ENCODE measurements at places on chromosomes 5 and 9.
A peak's percentile ranks its signal among the peaks of the same experiment; 100 is the strongest.

DNA sequence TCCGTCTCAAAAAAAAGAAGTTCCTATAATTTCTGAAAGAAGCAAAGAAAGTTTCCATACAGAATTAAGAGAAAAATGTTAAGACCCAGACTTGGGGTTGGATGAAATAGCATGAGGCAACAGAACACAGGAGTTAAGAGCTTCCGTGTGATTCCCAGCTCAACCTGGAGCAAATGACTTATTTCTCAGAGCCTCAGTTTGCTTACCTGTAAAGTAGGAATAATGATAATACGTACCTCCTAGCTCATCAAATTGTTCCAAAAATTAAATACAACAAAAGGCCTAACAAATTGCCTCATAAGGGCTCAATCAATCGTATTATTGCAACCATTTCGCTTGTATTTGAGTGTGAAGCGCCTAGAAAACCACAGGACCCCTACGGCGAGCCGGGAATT lies 600 bp upstream of the GPR107 start:
- DNase-seq, result no peak

DNA sequence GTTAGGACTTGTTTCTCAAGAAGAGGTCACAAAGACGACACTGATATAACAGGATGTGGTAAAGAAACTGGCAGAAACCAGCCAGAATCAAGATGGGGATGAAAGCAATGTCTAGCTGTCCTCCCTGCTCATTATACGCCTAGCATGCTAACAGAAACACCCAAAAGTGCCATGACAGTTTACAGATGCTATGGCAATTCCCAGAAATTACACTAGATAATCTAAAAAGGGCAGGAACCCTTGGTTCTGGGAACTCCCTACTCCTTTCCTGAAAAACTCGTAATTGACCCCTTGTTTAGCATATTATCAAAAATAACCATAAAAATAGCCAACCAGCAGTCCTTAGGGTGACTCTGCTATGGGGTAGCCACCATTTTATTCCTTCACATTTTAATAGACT lies 10.9 kb upstream of the MRPS30 start:
- no peak for DNase-seq

DNA sequence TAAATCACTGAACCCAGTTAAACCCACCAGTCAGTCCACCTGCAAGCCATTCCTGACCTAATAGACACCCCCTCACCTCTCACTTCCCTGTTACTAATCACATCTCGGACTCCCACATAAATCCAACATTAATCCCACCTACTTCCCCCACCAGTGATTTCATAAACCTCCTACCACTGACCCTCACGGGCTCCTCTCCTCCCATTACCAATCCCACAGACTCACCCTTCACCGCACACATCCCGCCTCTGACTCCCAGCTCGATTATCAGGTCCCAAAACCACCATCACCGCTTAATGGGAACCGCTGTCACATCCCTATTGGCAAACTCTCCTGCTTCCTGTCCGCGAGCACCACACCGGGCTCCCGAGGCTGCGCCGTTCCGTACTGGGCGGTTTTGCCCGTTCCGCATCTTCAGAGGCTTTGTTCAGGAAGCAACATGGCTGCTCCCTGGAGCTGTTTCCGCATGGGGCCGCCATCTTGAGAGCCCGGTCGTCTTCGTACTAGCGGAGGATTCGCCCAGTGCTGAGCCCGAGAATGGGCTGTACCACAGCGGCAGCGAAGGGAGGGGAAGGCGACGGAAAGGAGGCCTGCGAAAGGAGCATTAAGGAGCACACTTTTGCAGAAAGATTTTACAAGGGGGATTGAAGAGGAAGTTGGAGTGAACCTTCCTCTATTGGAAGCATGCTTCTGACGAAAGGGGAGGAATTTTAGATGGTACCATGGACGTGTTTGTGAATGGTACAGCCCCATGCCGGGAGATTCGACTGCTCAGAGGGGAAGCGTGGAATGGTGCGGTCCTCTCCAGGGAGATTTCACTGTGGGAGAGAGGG lies at the start of gene ZNF300:
Gene ZNF300, minus strand, starts transcription at position 502 of the 833 bp plus-strand sequence. CDS start 1,825 bp downstream, outside the sequence.
- peak; percentile 31 for DNase-seq

- DNase-seq, result no peak
Measured at GRCh38 chr5:20615888-20616563, 628.0 kb upstream of the CDH18 start.

DNA sequence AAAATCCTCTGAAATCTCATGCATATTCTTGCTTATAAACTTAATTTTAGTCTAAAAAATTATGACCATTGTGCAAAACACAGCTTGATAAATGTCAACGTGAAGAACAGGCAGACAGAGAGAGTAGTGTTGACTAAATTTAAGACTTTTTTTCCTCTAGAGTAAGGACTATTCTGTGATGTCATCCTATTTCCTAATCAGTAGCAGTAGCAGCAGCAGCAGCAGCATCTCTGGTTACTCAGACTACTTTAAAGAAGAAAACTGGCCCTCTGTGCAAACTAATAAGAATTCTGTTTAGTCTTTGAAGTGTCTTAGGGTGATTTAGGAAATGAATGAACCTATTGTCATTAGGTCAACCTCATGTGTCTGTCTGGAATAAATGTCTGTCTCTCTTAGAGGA lies 403.0 kb downstream of the HINT1 start:
- DNase-seq, result no peak

DNA sequence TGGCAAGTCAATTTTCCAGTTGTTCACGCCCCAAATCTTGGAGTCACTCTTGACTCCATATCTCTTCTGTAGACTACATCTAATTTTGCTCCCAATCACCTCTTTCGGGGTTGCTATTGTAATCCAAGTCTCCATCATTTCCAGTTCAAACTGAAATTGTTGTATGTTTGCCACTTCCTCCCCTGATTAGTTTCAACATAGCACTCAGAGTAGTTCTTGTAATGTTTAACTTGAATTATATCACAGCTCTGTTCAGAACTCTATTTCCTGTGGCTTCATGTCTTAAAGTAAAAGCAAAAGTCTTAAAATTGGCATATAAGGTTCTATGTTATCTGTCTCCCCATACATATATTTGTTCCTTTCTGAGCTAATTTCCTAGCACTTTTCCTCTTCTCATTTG lies 348.5 kb upstream of the RIOK2 start:
- no peak for DNase-seq

GRCh38 chr5:2833556-2833955 lies 82.1 kb upstream of the IRX2 start:
- no peak for DNase-seq

DNA sequence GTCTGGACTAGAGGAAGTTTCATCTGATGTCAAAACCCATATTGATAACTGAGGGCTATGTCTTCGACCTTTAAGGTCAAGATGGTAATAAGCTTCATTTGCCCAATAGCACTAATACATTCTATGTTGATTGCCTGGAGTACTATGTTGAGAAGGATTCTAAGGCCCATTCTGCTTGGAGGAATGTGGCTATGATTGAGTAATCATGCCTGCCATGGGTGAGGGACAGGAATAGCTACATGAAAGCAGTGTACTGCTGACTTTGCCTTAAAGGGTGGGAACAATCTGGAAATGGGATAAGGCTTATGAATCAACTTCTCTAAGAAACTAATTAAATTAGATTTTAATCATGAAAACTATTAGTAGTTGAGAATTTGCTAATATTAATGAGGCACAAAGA lies 13.6 kb downstream of the NNT start:
- no peak for DNase-seq
